ENCODE measurements at places on chromosomes 16 and 17.
A peak's percentile ranks its signal among the peaks of the same experiment; 100 is the strongest.

- no peak for DNase-seq
These were observed 177.0 kb upstream of the IRX6 start for GRCh38 chr16:55146966-55147365.

- no peak for DNase-seq
These were observed 104.2 kb downstream of the CDK5R1 start for GRCh38 chr17:32590974-32591373.

GRCh38 chr16:4217204-4218131 lies 24.4 kb downstream of the SRL start:
- DNase-seq: no peak

DNA sequence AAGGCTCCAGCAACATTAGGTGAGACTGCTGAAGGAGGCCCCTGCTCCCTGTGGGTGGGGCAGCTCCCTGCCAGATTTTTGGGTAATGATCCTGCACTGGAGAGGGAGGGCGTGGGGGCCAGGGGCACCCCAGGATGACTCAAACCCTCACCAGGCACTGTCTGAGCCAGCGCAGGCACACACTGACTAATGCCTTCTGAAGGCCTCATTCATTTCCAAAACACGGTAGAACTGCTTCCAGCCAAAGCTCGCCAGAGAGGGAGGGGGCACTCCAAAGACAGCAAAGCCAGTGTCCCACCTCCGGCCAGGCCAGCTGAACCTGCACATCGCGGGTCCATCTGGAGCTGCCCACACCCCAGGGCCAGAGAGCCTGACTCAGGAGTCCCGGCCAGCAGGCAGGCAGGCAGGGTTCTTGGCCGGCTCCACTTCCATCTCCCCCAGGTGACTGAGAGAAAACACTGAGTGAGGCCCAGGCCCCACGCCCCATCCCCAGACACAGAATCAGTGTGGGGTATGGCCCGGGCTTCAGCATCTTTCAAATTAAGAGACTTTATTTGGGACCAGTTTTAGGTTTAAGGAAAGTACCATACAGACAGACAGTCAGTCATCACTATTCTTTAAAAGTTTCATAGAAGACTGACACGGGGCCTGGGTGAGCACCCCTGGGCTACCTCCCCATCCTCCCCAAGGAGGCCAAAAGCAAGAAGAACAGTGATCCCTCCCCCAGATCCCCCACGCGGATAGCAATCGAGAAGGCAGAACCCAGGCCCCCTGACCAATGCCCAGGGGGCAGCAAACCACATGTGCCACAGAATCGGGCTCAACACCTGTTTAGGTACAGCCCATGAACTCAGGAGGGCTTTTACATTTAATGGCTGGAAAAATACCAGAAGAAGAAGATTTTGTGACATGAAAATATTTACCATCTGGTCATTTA lies 2.3 kb downstream of the PIEZO1 start:
- peak; percentile 42 for DNase-seq
